ENCODE measurements at places on chromosomes 1 and 21.

GRCh38 chr1:212557739-212558692 is 50.5 kb upstream of the ATF3 start:
- peak; percentile 35 for DNase-seq

DNA sequence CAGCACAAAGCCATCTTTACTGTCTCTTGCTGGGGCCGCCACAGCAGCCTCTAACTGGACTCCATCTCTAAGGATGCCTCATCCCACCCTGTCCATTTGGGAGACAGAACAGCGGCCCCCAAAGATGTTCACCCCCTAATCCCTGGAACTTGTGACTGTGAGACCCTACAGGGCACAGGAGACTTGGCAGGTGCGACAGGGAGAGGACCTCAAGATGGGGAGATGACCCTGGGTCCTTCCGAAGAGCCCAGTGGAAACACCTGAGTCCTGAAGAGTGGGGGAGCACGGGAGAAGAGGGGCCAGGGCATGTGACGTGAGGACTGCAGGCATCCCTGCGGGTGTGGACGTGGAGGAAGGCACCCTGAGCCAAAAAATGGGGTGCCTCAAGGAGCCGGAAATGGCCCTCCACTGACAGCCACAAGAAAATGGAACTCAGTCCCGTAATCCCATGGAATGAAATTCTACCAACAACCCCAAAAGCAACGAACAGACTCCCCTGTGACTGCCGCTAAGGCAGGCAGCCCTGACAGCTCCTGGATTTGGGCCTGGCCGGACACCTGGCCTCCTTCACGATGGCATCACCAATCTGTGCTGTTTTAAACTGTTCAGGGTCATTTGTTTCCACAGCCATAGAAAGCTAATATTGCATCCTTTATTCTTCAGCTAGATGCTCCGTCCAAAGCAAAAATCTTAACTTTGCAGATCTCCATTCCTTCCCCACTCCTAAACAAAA is 34.0 kb downstream of the C2CD2 start:
- no peak for DNase-seq

- peak; percentile 69 for DNase-seq
These were observed 1.5 kb upstream of the CRABP2 start for GRCh38 chr1:156706657-156707416.

- DNase-seq = no peak
These were observed 11.6 kb upstream of the TTC34 start for GRCh38 chr1:2812939-2813653.

- no peak for DNase-seq
These were observed 7.6 kb upstream of the TIE1 start for GRCh38 chr1:43293176-43293575.

DNA sequence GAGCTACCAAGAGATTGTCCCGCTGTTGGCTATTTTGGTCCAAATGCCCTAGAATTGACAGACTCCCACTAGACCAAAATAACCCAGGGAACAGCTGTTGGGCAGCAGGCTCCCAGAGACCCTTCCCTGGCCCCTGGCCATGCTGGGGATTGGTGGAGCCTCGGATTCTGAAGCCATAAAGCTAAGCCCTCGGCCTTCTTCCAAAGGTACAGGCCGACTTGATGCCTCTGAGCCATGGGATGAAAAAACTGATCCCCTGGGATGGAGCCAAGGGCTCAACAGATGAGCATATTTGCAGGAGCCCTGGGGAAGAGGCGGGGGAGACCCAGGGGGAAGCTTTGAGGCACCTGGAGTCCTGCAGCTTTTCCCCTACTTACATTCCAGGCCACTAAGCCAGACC is 1.0 kb upstream of the LRRC38 start:
- no peak for DNase-seq

GRCh38 chr1:160238408-160238807 is 23.9 kb downstream of the DCAF8 start:
- no peak for DNase-seq

- DNase-seq = no peak
These were observed 84.3 kb upstream of the KLHDC7A start for GRCh38 chr1:18396247-18396980.

- DNase-seq = no peak
These were observed 20.6 kb downstream of the MYOG start for GRCh38 chr1:203065191-203065590.

DNA sequence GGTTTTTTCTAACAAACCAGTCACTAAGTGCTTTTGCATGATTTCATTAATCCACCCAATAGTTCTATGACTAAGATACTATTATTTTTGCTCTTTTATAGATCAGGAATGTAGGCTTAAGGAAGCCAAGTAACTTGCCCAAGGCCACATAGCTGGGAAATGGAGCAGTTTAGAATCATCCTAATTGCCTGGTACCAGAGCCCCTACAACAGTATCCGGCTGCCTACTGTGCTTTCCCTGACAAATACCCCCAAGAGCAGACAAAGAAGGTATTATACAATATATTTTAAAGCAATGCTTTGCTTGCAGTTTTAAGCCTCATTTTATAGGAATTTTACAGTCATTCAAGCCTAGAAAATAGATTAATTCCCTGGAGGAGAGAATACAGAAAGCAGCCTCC is 45.5 kb upstream of the RASAL2 start:
- DNase-seq = no peak

GRCh38 chr1:212496682-212497081 is 64.0 kb downstream of the NENF start:
- no peak for DNase-seq

- no peak for DNase-seq
These were observed 50.5 kb upstream of the EPS8L3 start for GRCh38 chr1:109814223-109814622.

- DNase-seq = no peak
These were observed 6.2 kb downstream of the WDR64 start for GRCh38 chr1:241658081-241658793.

DNA sequence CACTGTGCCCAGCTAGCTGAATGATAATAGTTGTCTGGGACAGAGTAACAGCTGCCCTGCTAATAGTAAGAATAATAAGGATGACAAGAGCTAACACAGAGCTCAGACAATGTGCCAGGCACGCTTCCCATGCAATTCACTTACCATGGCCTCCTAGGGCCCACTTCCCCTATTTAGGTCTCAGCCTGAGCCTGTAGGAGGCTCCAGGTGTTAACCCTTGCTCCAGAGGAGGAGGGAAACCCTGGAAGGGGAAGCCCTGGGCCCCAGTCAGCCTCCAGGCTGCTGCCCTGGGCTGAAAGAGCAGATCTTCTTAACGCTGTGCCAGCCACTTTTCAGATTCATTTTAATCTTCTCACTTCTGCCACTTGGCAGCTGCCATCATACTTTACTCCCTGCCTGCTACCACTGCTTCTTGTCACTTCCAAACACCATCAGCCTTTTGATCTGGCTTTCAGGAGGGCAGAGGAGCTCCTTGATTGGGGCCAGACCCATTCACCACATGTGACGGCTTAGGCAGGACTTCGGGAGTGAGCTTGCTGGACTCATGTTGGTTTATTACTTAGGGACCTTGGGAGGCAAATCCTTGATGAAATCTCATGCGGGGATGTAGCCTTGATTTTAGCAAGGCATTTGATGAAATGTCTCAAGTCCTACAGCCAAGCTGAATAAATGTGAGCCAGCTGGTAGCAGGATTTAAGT is 66.7 kb upstream of the PARP1 start:
- no peak for DNase-seq

- DNase-seq = no peak
These were observed 7.3 kb downstream of the RNU1-2 start for GRCh38 chr1:16903054-16903453.

GRCh38 chr1:90133133-90133532 is 138.2 kb downstream of the ZNF326 start:
- peak; percentile 47 for DNase-seq

GRCh38 chr1:54950369-54951163 is 29.9 kb upstream of the TMEM61 start:
- DNase-seq = peak; percentile 82

- no peak for DNase-seq
These were observed 51.1 kb downstream of the IER5 start for GRCh38 chr1:181139631-181140061.

Data from renal pelvis (tissue), 12 donors.